HCT116 (cell line): ENCODE measurements at places on chromosomes 13 and 19. TPM values are rescaled to one million over a fixed set of nuclear protein-coding genes. Genes with fewer than 3 reads are reported as not detected.

DNA sequence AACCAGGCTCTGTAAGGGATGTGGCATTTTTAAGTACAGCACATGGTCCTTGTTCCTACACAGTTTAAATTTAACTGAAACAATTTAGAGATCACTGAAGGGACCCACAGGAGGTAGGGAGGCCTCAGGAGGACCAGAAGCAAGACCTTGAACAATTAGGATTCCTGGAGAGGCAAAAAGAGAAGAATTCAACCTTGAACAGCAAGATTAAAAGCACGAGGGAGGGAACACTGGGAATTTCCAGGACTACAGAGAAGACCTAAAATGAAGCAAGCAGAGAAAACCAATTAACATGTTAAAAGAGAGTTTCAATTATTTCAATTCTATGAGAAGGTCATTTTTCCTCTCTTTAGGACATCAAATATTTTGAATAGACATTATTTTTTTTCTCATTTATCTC lies 160.3 kb downstream of the KCTD12 start:
- DNase-seq = no peak

- DNase-seq = no peak
Measured at GRCh38 chr13:67792151-67792676, 562.1 kb upstream of the PCDH9 start.

DNA sequence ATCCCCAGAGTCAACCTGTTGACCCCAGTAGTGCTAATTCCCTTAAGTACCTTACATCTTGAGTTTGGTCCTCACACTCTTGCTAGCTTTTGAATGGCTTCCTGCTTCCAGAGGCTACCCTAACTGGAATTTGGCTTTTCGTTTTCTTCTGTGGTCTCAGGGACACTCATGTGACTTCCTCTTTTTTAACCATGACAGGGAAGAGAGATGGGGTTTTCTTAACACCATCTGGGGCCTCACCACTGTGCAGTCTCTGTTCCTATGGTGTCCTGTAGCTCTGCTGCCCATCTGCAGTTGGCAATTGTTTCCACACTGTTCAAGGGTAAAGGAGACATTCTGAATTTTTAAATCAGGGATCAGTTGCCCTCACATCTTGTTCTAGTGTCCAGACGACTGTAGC lies 66.7 kb downstream of the SLC10A2 start:
- no peak for DNase-seq

- no peak for DNase-seq
Measured at GRCh38 chr13:49481788-49482187, 14.0 kb upstream of the PHF11 start.

The LRG1 gene
- total RNA-seq = 1.3 TPM
